M059J (cell line): ENCODE measurements at places on chromosomes 16 and 17. TPM values are rescaled to one million over a fixed set of nuclear protein-coding genes. Genes with fewer than 3 reads are reported as not detected.

DNA sequence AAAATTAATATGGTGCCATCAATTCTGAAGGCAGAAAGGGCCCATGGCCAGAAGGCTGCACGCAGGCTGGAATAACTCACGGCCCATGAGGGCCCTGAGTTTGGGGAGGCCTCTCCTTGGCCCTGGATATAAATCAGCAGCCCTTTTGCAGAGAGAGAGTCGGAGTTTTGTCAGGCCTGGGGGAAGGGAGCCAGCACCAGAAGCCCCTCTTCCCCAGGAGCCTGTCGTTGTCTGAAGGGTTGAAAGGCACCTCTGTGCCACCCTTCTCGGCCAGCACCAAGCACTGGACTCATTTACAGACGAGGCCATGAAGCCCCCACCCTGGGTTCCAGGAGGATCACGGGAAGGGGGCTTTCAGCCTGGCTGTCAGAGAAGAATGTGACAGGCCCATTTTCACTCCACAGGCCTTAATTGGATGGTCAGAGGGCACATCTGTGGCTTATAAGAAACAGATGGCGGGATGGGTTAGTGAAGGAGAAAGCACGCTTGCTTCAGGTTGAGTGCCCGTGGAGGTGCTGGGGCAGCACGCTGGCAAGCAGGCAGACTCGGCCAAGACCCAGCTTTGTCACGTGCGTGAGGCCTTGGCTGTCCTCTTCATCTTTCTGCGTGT, 140.6 kb downstream of the CLEC16A start:
- no peak for DNase-seq

Gene TP53TG3B
- not detected in 2 replicates for total RNA-seq

Gene KRT28
- not detected in 2 replicates for total RNA-seq

DNA sequence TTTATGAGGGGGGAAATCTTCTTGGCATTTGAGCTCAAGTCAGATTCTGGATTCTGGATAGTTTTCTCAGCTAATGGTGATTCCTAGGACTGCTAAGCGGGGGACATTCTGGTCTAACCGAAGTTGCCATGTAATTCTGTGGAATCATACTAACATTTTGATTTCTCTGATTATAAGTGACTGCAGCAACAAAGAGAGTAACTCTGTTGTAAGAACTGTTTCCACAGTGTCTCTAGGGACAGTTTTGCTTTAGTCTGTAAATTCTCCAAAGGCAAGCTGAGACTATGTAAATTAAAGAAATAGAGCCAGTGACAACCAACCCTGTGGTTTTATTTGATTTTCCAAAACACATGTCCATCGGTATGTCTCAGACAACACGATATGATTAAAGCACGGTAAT, 286.2 kb downstream of the IRX3 start:
- no peak for DNase-seq

Gene INTS2
- total RNA-seq, result 9.4 and 11.7 TPM in 2 replicates

DNA sequence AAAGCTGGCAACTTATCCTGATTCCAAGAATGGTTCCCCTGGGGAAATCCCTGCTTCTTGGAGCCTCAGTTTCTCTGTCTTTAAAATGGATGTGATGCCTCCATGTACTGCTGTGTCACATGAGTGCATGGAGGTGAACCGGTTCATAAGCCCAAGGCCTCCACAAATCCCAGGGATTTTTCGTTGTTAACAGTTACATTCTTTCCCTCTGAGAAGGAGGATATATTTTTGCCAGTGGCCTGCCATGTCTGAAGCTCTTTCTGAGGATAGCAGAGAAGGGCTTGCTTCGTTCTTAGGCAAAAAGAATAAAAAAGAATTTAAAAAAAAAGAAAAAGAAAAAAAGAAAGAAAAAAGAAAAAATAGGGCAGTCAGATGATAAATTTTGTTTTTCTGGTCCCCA, 52.2 kb upstream of the CIBAR2 start:
- DNase-seq, result no peak
